ENCODE measurements at places on chromosomes 12 and 14. TPM values are rescaled to one million over a fixed set of nuclear protein-coding genes. Genes with fewer than 3 reads are reported as not detected.

DNA sequence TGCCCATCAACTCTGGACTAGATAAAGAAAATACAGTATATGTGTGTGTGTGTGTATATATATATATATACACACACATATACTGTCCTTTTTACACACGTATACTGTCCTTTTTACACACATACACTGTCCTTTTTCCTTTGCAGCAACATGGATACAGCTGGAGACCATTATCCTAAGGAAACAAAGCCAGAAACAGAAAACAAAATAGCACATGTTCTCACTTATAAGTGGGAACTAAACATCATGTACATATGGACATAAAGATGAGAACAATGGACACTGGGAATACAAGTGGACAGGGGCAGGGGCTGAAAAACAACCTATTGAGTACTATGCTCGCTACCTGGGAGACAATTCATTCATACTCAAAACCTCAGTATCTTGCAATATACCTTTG lies 23.7 kb downstream of the VDR start:
- no peak for DNase-seq

DNA sequence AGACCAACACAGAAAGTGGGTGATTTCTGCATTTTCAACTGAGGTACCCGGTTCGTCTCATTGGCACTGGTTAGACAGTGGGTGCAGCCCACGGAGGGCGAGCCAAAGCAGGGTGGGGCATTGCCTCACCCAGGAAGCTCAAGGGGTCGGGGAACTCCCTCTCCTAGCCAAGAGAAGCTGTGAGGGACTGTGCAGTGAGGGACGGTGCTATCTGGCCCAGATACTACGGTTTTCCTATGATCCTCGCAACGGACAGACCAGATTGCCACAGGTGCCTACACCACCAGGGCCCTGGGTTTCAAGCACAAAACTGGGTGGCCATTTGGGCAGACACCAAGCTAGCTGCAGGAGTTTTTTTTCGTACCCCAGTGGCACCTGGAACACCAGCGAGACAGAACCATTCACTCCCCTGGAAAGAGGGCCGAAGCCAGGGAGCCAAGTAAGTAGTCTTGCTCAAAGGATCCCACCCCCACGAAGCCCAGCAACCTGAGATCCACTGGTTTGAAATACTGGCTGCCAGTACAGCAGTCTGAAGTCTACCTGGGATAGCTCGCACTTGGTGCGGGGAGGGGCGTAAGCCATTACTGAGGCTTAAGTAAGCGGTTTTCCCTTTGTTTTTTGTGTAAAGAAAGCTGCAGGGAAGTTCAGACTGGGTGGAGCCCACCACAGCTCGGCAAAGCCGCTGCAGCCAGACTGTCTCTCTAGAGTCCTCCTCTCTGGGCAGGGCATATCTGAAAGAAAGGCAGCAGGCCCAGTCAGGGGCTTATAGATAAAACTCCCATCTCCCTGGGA lies 25.5 kb upstream of the NAA30 start:
- DNase-seq, result no peak

GRCh38 chr14:29166507-29166906 lies 399.9 kb downstream of the FOXG1 start:
- no peak for DNase-seq

DNA sequence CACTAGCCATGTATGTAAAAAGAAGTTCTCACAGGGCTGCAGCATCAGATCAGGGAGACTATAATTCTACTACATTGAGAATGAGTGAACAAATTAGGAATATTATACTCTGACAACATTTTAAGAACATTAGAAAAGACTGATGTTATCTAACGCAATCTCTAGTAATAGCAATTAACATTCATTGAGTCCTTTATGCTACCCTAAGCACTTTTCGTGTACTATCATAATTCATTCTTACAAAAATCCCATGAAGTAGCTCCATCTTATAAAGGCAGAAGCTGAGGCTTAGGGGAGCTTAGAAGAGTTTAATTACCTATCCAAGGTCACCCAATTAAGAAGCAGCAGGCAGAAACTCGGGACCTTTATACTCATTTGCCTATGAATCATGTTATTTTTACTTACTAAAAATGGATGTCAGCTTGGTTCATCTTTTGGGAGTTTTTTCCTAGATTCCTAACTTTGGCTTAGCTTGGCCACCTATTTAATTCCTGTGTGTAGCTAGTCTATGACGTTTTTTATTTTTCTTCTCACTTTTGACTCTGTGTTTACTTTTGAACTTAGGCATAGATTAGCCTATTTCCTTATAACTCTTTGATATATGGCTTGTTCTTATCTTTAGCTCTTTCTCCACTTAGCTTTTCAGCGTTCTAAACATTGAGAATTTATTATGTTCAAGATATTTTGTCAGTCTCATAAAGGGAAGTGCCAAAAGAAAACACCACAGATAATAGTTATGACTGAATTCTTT lies 333.5 kb upstream of the DCN start:
- DNase-seq, result no peak

- DNase-seq, result no peak
Measured at GRCh38 chr12:11307143-11307542, 3.1 kb downstream of the PRB4 start.

- DNase-seq, result no peak
Measured at GRCh38 chr14:88045705-88046104, 40.8 kb downstream of the GPR65 start.

DNA sequence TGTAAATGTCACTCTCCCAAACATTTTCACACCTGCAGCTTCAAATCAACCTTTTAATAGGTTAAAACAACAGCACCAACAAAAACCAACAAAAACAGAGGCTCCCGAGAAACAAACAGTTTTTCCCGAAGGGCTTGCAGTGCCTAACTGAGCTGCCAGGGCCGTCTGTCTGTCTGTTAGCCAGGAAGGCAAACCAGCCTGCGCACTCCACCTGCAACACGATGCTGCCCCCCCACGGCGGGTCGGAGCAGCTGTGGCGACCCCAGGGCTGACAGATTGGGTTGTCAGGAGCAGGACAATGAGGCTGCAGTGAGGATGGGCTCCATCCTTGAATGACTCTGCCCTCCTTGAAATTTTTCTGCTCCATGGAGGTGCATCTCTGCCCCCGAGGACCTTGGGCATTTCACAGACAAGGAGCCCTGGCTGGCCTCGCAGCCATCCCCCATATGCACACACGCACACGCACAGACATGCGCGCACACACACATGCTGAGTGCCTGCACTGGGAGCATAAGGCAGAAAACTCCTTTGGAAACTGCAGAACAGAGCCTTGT lies 2.6 kb downstream of the RTL1 start:
- DNase-seq, result peak; percentile 55

GRCh38 chr12:5301539-5301938 lies 130.4 kb upstream of the NTF3 start:
- no peak for DNase-seq

DNA sequence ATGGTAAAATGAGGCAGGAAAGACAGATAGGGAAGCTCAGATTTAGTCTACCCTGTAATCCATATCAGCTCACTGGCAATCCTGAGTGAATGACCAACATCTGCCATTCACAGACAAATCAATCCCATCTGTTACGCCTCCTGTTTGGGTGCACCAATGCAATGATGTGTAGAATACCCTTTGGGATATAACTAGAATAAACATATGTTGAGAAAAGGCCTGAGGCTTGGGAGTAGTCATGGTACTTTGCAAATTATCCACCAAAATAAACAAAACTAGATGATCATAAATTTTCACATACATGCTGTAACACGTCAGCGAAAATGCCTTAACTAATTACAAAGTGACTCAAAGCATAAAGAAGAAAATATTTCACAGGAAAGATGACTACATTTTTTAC lies 78.8 kb downstream of the KCNC2 start:
- no peak for DNase-seq

GRCh38 chr14:54475911-54476310 lies 12.9 kb downstream of the GMFB start:
- DNase-seq, result no peak

DNA sequence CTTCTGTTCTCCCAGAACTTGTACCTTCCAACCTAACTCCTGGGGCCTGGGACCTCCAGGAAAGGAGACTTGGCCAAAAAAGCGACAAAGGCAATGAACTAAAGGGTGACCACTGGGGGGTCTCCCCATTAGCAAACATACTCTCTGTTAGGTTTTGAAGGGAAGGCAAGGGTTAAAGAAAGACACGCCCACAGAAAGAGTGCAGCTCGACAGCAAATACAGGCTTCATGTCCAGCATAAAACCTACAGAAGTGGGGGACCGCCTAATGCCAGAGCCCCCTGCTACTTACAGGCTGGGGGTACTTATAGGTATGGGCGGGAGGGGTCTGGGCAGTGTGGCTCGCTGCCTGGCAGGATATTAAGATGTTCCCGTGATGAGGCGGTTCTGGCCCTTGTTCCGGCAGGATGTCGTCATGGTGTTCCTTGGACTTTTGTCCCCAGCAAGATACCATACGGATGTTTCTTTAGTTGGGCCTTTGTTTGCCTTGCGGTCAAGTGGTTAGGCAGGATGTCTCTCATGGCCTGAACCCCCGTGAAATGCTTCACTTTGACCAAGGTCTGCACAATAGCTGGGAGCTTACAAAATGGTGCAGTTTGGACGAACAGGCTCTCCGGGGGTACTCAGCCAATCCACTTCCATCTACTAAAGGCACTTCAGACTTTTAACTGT lies 53.4 kb downstream of the PRMT8 start:
- no peak for DNase-seq

GRCh38 chr14:68807987-68808386 lies 15.1 kb upstream of the ZFP36L1 start:
- DNase-seq, result peak; percentile 74

GRCh38 chr14:50944647-50945413 lies 547 bp upstream of the PYGL start:
- DNase-seq, result peak; percentile 87

DNA sequence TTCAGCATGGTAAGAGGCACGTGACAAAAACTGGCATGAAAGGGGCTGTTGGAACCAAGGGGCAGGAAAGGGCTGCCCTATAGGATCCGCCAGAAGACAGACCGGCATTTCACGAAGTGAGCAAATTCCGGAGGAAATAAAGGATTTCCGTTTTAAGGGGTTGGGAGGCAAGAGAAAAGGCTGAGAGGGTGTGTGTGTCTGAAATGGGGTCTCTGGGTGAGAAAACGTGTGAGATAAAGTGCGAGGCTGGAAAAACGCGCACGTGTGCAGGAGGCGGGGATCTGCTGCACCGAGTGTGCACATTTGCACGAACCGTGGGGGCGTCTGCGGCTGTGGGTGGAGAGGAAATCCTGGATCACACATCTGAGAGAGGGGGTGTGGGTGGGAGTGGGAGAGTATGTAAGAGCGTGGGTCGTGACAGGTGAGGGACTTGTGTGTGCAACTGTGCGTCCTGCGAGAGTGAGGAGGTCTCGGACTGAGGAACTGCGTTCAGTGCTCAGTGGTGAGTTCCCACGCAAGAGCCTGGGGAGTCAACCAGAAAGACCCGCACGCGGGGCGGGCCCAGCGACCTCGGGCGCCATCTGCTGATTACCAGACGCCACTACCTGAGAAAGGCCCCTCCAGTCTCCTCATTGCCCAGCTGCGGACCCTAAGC lies 37.0 kb upstream of the P2RX7 start:
- DNase-seq, result peak; percentile 78

- DNase-seq, result no peak
Measured at GRCh38 chr12:10016881-10017280, 6.5 kb downstream of the CLEC12B start.

DNA sequence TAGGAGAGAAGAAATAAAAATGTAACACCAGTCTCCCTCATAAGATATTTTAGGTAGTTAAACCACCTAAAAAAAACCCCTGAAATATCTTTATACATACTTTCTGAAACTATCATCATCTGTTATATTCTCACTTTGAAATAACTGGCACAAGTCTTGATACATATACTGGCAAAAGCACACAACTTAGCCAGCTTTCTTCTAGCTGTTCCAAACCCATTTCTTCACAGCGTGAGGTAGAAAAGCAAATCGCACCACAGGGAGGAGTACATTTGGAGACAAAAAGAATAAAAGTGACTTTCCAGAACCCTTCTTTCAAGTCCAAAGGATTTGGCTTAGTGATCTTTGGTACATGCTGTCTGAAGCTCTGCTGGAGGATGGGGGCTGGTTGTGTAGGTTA lies 78.5 kb downstream of the RERG start:
- no peak for DNase-seq

GRCh38 chr14:57549765-57550420 lies 56.2 kb upstream of the CCDC198 start:
- no peak for DNase-seq

DNA sequence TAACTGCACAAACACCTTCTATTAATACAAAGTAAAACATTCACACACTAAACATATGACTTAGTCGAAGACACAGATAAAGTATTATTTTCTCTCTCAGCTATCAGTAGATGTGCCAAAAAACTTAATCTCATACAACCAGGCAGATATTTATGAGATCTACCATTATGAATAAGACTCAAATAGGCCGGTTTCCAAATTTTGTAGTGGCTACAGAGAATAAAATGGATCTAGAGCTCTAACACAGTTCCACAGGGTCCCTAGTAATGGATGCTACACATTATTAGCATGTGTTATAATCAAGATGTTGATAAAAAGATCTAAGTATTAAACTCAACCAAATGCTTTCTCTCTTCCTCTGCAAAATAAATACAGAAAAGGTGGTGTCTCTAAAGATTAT lies 10.4 kb downstream of the SAV1 start:
- no peak for DNase-seq

The KSR2 gene
- not detected for total RNA-seq

The GALNT16 gene
- 2.1 TPM for total RNA-seq

The EPYC gene
- not detected for total RNA-seq

The PTGER2 gene
- 0.55 TPM for total RNA-seq

The DEPDC4 gene
- total RNA-seq, result 2.3 TPM

The RFX4 gene
- not detected for total RNA-seq

The AJUBA gene
- total RNA-seq, result 66.0 TPM
